ENCODE measurements at places on chromosomes 11 and 22.
A peak's percentile ranks its signal among the peaks of the same experiment; 100 is the strongest.

- no peak for DNase-seq
These were observed 1450.5 kb downstream of the BRD1 start for GRCh38 chr22:48376936-48377712.

- DNase-seq = no peak
These were observed 98.7 kb downstream of the NAV2 start for GRCh38 chr11:19811380-19811779.

DNA sequence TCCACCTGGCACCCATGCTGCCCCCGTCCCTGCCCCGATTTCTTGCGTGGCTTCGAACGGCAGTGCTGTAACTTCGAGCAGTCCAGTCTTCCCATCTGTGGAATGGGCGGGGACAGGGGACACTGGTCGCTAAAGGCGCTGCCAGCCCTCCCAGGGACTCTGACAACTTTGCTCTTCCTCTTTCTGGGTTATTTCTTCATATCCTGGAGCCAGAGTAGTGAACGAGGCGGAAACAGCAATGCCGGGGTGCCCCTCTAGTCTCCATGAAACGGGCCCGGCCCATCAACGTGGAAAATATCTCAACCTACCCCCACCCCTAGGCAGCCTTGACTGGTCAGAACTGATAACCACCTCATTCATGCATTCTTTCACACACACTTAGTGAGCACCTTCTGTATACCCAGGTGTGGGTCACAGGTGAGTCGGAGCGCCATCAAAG, 42.8 kb downstream of the TRIOBP start:
- no peak for DNase-seq

DNA sequence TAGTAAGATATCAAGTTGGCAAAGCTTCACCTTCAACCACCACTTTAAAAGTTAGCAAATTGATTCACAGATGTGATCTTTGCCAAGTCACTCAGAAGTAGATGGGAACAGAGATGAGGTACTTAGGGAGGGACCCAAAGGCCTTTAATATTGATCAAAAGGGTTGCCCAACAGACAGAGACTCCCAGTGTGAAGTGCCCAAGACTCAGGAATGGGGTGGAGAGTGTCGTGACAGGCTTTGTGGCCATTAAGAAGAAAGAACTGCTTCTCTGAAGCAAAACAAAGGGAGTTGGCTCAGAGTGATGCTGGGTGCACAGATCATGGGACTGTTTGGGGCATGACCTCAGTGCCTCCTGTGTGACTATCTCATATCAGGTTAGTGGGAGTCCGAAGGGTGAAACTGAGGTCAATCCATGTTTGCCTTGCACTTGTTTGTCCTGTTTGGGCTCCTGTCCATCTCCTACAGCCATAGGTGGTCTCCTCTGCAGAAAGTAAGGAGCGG, 132.3 kb downstream of the APIP start:
- DNase-seq = no peak

GRCh38 chr11:82972103-82972502, 70.6 kb downstream of the DDIAS start:
- no peak for DNase-seq

DNA sequence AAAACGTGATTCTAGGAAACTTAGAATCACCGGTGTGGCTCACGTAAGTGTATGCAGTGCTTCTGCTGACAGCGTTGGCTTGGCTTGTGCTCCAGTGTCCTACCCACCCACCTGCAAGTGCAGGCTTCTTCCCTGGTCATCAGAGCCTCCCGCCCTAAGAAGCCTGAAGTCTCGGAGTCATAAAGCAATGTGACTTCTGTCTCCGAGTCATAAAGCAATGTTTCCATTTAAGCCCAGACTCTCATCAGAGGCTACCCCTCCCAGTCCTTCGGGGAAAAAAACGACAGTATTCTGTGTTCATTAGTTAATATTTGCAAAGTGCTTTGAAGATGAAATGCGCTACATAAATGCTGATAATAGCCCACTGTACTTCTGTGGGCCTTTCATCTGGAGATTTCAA, 293.8 kb downstream of the OPCML start:
- DNase-seq = no peak

- DNase-seq = peak; percentile 64
These were observed 14.8 kb downstream of the EXT2 start for GRCh38 chr11:44110231-44110679.

DNA sequence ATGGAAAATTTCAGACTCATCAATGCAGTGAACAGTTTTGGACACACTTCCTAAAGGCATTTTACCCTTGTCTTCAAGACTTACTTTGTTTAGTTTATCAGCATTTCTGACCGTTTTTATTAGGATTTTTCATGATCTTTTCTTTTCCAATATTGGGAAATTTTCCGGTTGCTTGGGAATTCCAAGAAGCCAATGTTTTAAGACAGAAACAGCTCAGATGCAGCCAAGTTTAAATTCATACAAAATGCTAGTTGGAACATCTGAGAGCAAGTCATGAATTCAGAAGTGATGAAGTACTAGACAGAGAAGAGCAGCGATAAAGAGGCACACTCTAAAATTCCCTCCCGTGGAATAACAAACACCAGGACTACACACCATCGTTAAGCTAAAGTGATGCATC, 68.6 kb downstream of the RAB38 start:
- DNase-seq = no peak

GRCh38 chr11:44725757-44726282, 942 bp upstream of the TSPAN18 start:
- DNase-seq = peak; percentile 32

DNA sequence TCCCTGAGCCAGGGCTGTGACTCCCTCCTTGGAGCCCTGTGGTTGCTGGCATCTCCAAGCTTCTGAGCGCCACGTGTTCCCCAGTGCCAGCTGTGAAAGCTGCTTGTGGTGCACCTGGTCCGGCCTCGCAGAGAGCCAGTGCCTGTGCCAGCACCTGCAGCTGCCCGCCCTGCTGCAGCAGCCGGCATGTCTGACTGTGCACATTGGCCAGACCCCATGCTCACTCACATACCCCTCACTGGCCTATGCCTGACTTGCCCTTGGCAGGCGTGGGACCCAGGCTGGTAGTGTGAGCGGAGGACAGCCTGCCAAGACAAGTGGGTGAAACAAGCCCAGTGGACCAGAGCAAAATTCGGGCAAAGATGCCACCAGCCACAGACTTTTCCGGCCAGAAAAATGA, 9.8 kb downstream of the MRPL48 start:
- no peak for DNase-seq

GRCh38 chr11:59601788-59602187, 13.8 kb downstream of the OSBP start:
- DNase-seq = no peak

DNA sequence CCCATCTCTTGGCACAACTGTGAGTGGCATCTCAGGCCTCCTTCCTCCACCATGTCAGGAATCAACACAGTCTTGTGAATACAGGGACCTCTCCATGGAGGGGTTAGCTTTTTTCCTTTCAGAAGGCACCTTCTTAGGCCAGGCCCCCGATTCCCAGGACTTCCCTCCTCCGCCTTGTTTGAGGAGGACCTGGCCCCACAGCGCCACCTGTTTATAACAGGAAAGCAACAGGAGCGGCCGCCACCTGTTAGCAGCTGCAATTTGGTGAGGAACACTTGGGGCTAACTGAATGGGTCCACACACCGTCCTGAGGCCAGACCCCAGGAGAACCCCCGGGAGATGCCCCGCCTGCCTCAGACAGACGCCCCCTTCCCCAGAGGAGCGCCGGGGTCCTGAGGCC, 3.8 kb upstream of the PKP3 start:
- DNase-seq = no peak

- no peak for DNase-seq
These were observed 32.7 kb upstream of the CD82 start for GRCh38 chr11:44532809-44533208.

DNA sequence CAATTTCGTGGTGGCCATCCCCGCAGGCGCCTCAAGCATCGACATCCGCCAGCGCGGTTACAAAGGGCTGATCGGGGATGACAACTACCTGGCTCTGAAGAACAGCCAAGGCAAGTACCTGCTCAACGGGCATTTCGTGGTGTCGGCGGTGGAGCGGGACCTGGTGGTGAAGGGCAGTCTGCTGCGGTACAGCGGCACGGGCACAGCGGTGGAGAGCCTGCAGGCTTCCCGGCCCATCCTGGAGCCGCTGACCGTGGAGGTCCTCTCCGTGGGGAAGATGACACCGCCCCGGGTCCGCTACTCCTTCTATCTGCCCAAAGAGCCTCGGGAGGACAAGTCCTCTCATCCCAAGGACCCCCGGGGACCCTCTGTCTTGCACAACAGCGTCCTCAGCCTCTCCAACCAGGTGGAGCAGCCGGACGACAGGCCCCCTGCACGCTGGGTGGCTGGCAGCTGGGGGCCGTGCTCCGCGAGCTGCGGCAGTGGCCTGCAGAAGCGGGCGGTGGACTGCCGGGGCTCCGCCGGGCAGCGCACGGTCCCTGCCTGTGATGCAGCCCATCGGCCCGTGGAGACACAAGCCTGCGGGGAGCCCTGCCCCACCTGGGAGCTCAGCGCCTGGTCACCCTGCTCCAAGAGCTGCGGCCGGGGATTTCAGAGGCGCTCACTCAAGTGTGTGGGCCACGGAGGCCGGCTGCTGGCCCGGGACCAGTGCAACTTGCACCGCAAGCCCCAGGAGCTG, 24.8 kb downstream of the ADAMTS15 start:
- DNase-seq = no peak

- DNase-seq = no peak
These were observed 13.8 kb downstream of the CARS1 start for GRCh38 chr11:3043315-3043871.

GRCh38 chr22:31119026-31119717, 3.6 kb upstream of the INPP5J start:
- DNase-seq = no peak

DNA sequence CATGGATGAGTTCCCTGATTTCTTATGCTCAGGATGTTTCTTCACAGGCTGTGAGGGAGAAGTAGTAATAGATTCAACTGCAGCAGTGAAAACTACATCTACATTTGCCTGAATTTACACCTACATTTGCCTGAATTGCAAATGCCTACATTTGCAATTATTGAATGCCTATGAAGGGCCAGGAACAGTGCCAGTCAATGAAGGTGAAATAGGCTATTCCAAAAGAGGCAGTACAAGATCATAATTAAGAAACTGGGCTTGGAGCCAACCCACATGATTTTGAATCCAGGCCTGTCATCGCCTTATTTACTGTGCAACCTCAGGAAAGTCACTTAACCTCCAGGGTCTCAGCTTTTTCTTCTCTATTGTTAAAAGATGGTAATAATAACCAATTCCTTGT, 1353.3 kb downstream of the FAM181B start:
- DNase-seq = no peak

GRCh38 chr22:39150848-39151215, 1.6 kb downstream of the CBX7 start:
- no peak for DNase-seq
